RWPE1 (cell line): ENCODE measurements at places on chromosomes 13 and 19.
A peak's percentile ranks its signal among the peaks of the same experiment; 100 is the strongest.

DNA sequence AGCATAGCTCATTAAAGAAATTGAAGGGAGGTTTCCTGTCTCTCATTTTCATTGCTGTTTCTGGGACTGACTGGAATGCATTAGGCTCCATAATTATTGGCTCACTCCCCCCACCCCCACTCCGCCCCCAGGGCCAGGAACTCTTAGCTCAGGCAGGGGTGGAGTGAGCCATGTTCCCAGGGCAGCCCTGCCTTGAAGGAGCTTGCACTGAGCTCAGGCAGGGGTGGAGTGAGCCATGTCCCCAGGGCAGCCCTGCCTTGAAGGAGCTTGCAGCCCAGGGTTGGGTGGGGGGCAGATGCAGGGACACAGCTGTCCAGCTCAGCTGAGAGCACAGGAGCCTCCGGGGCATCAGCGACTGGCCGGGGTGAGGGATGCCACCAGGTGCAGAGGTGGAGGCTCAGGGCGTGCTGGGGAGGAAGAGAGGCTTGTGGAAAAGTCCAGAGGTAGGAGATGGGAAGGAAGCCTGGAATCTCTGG lies 39.1 kb upstream of the TFDP1 start:
- no peak for DNase-seq

- peak; percentile 67 for DNase-seq
These were observed 9.8 kb upstream of the SLC7A10 start for GRCh38 chr19:33235269-33235995.

DNA sequence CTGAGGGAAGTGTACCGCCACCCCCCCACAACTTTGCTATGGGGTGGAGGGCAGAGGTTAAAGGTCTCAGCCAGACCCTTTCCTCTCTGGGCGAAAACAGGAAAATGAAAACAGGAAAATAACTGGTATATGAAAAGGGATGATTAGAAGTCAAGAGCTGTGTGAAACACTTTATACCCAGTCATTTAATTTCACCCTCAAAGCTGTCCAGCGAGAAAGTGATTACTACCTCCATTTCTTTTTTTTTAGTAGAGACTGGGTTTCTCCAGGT lies 575 bp upstream of the PHLDB3 start:
- DNase-seq: no peak

- no peak for DNase-seq
These were observed 318.7 kb upstream of the NBEA start for GRCh38 chr13:34623331-34623730.

DNA sequence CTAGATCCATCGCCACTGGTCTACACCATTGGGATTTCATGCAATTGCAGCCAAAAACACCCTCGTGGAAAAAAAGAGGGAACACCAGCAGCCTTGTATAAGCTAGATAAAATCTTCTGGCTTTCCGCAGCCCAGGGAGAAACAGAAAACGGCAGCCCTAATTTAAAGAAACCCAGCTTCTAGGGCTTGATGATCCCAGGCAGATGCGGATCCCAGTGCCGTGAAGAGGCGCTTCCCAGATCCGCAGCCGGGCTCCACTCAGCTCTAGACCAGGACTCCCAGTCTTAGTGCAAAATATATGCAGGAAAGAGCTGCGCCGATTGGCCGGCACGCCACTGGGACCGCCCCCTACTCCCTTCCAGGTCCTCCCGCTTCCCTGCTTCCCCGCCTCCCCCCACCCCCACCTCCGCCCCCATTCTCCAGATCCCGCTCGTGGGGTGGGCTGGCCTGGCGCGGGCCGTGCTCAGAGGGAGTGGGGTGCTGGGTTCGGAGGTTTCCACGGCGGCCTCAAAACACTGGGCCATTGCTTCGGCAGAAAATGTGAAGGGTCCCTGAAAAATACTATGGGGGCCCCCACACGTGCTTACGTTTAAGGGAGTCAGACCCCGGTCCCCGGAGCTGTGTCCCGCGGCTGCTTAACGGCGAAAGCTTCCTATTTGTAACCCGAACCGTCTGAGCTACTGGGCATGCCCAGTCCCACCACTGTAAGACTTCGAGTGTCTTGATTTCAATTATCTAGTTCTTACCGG lies 63.1 kb downstream of the SERP2 start:
- peak; percentile 93 for DNase-seq

DNA sequence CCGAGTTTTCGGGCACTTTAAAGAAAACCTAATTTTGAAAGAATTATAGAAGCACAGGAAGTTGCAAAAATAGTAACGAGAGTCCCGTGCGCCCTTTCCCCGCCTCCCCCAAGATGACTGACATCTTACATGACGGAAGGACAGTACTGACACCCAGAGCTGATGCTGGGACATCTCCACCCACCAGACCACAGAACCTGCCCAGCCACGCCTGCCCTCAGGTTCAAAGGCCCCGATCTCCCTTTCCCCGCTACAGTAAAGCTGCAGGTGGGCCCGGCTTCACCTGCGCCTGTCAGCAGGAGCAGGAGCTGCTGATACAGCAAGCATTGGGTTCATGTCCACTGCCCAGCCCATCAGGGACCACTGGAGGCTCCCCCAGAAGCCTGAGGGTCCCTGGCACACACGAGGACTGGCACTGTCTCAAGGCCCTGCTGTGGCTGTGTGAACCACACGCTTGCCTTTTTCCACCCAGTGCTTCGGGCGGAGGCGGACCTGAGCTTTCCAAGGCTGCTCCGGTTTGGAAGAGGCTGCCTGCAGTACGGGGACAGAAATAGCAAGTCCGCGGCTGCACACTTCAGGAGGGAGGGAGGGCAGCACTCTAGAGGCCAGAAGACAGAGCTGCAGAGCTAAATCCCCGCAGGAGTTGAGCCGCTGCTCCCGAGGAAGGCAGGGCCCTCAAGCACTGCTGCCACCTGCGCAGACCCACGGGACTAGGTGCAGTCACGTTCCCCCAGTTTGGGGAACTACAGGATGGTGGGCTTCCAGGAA lies 8.7 kb downstream of the MAP2K2 start:
- DNase-seq: no peak

DNA sequence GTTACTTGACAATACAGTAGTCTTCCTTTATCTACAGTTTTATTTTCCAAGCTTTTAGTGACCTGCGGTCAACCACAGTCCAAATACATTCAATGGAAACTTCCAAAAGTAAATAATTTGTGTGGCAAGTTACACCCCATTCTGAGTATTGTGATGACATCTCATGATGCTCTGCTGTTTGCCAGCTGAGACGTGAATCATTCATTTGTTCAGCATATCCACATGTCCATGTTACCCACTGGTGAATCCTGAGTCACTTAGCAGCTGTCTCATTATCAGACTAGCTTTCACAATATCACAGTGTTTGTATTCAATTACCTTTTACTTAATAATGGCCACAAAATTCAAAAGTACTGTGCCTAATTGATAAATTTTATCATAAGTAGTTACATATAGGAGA lies 179.8 kb downstream of the PRR20E start:
- no peak for DNase-seq

GRCh38 chr19:3603121-3603811 lies 3.4 kb downstream of the TBXA2R start:
- no peak for DNase-seq

GRCh38 chr13:38494445-38494844 lies 144.8 kb downstream of the UFM1 start:
- DNase-seq: no peak

GRCh38 chr13:101845245-101846020 lies 393.0 kb downstream of the ITGBL1 start:
- no peak for DNase-seq

GRCh38 chr13:48151363-48152161 lies 56.7 kb upstream of the MED4 start:
- DNase-seq: no peak

GRCh38 chr13:40061466-40062450 lies 406.3 kb downstream of the COG6 start:
- DNase-seq: no peak

DNA sequence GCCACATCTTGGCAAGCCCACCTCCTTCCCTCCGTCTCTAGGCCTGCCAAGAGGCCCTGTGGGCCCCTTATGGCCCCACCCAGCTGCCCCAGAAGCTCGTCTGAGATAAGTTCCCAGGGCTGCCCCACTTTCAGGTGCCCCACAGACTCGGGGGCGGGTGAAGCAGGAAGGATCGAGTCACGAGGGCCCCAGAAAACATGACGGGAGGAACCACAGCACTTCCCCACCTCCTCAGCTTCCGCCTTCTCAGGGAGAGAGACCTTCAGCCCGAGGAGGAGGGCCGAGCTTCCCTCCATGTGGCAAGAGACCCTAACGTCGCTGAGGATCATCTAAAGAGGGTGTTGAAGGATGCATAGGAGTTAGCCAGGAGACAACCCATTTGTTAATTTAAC lies 4.5 kb upstream of the IL12RB1 start:
- DNase-seq: no peak

- DNase-seq: no peak
These were observed 2.9 kb upstream of the TCF3 start for GRCh38 chr19:1655131-1655981.

GRCh38 chr19:54162884-54163283 lies 3.4 kb upstream of the LENG1 start:
- DNase-seq: no peak

- DNase-seq: no peak
These were observed 6.9 kb downstream of the RAB8A start for GRCh38 chr19:16118489-16119033.

GRCh38 chr13:77918391-77919245 lies at the start of gene EDNRB:
EDNRB (minus strand) TSS chr13:77918831; CDS start chr13:77918573, 258 bp downstream.
- DNase-seq: peak; percentile 26
